ENCODE measurements at places on chromosomes 3 and 15.

- no peak for DNase-seq
Observed at GRCh38 chr3:134155446-134155845, 95.2 kb downstream of the RYK start.

- no peak for DNase-seq
Observed at GRCh38 chr3:156050918-156051317, 69.5 kb upstream of the KCNAB1 start.

DNA sequence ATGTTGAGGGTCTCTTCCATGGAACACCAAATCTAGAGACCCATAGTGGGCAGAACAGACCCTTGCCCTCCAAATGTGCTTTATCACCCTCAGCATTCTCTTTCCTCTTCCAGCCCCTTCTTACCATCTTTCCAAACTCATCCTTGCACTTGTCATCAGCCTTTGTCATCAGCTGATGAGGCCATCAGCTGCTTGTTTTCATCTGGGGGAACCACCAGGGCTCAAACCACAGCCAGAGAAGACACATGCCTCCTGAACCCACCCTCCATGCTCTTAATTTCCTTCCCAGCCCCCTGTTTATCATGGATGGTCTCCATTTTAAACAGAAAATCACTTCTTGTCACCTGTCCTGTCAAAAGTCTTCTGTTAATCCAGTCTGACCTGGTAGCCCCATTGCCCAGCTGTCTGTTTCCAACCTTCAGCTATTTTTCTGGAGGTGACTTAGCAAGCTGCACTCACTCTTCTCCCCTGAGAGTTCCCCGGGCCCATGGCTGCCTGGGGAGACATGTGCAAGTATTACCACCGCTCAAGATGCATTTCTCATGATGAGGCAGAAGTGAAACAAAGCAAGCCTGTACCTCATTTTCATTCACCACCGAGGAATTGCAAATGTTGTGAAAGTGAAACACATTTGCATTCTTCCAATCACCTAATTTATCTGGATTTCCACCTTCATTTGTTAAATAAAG, 14.7 kb upstream of the SYNM start:
- DNase-seq: no peak

DNA sequence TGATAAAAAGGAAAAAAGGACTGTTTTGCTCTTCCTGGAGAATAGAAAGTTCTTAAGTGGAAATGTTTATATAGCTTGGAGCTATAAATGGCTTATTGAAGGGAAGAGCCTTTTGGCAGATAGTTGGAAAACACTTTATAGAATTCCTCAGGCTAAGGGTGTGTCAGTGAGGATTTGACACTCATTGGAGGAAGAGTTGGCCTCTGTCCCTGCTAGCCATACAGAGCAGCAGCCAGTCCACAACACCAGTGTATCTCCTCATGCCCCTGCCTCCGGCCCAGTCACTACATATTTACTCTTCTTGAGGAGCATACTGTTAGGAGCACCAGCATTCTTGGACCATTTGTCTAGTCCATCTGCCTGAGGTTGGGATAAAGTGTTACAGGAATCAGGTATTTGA, 36.2 kb downstream of the KLHL18 start:
- no peak for DNase-seq

DNA sequence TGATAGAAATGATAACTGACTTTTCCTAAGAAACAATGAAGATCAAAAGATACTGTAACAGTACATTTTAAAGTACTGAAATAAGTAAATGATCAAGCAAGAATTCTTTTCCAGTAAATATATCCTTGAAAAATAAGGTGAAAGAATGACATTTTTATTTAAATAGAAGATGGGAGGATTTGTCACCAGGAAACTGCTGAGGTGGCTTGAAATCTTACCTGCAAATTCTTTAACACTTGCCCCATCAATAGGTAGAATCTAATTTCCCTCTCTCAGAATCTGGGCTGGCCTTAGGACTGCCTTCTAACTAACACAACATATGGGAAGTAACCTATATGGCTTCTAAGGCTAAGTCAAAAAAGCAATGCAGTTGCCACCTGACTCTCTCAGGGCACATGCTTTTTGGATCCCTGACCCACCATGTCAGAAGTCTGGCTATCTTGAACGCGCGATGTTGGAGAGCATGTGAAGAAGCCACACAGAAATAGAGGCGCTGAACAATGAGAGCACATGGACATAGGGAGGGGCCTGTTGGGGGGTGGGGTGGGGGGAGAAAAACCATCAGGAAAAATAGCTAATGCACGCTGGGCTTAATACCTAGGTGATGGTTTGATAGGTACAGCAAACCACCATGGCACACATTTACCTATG, 11.5 kb downstream of the ACSBG1 start:
- no peak for DNase-seq

- no peak for DNase-seq
Observed at GRCh38 chr3:24129549-24129948, 184.5 kb downstream of the NR1D2 start.

Measured in ecto neural progenitor cell (in vitro differentiated cells).